ENCODE measurements at places on chromosomes 3 and 15. TPM values are rescaled to one million over a fixed set of nuclear protein-coding genes. Genes with fewer than 3 reads are reported as not detected.

GRCh38 chr3:149763565-149764195 is 11.4 kb upstream of the COMMD2 start:
- no peak for DNase-seq

The CLDN11 gene
- 33.7 TPM for total RNA-seq

DNA sequence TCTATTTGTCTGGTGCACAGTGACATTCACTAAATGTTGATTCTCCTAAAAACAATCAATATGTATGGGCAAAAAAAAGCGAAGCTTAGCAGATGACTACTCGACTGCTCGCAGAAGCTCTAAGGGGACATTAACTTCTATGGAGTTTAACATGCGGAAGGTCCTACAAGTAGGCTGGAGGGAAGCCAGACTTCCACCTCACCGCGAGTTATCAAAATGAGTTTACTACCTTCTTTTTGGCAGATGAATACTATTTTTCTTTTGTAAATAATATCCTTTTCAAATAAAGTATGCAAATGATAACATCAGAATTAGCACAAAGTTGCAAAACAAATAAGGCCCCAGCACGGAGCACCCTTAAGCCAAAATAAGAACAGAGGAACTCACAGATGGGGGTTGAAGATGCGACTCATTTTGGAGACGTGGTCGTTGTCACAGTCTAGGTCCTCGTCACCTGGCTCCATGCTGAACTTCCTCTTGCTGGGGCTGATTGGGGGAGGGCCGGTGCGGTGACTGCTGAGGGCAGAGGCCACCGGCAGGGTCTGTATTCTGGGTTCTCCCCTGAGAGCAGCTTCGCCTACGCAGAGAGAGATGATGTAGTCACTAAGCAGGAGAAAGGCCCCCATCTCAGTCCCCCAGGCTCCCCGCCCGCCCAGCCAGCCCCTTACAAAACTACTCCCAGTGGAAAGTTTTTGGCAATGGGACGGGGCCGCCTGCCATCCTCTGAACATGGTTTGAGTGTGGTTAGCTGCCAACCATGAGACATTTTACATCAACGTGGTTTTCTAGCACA is 42.1 kb downstream of the VGLL4 start:
- no peak for DNase-seq

- no peak for DNase-seq
These were observed 731.7 kb downstream of the NSUN3 start for GRCh38 chr3:94794563-94794962.

The RASL12 gene
- not detected for total RNA-seq

DNA sequence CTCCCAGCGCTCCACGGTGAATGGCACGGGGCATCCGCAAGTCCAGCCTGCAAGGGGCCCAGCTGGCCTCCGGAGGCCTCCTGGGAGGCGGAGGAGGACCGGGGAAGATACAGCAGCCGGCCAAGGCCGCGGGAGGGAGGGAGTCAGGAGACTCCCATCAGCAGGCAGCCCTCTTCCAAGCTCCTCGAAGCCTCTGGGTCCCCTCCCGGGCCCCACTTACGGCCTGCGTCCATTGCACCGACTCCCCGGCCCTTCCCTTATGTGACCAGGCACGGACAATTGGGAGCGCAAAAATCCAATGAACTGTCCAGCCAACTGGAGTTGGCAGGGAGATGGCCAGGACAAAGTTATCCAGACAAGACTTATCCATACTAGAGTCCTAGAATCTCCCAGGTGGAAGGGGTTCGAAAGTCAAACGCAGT is 668 bp downstream of the MFGE8 start:
- no peak for DNase-seq

The GPR62 gene
- not detected for total RNA-seq

DNA sequence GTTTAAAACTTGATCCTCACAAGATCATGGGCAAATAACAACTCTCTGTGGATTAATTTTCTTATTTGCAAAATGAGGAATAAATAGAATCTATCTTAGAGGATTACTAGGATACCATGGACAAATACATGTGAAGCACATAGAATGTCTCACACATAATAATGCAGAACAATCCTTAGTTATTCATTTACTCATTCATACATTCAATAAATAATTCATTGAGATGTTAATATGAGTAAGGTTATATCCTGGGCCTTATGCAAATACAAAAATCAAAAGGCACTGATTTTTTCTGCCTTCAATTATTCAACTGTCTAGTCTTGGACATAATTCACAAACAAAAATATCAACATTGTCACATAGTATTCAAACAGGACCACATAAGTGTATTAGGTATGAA is 654.1 kb downstream of the MECOM start:
- DNase-seq: no peak

The ZNF80 gene
- total RNA-seq: not detected

The KBTBD13 gene
- total RNA-seq: not detected

DNA sequence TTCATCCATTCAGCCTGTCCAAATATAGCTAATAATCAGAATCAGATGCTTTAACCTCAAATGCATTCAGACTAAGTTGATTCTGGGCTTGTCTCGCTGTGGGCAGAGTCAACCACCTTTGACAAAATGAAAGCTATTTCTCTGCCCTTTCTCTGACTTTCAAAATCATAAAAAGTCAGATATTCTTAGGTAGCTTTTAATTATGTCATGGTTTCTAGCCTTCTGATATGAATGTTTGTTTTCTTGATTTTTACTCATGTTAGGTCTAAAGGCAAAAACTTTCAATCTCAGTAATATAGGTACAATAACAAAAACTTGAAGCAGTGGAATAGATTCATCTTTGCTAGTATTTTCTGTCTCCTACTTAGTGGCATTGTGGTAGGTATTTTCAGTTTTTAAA is 25.3 kb upstream of the C15orf61 start:
- no peak for DNase-seq

- DNase-seq: no peak
These were observed 38.8 kb downstream of the BHLHE40 start for GRCh38 chr3:5017925-5018531.

DNA sequence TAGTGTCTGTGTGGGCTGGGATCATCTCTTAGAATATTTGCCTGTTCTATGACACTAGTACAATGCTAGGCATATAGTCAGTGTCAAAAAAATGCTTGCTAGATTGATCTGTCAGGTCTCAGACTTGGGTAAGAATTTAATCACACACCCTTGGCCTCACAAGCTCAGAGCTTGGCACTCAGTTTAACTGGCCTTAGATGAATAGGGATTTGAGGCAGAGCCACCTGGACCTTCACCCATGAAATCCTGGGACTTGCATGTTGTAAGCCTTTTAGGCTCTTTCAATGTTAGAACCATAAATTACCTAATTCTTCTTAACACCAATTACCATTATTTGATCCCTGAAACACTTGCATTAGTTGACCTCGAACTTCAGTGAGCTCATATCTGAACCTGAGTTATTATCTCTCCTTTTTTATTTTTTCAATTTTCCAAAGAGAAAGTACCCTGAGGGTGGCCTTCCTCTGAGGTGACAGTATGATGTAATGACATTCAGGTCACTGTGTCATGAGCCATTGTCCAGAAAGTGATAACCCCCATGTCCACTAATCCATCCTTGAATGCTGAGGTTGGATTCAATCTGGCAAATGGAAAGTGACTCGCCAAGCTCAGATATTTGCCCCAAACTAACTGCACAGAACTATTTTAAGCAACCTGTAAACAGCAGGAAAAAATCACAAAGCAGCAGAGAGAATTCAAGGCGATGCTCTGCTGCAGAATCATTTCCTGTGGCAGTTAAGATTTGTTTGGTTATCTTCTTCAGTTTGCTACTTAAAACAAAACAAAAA is 615.2 kb upstream of the NR2F2 start:
- no peak for DNase-seq

- no peak for DNase-seq
These were observed 3.7 kb downstream of the FOXL2NB start for GRCh38 chr3:138950701-138951100.

GRCh38 chr3:4829031-4829394 is 150.2 kb upstream of the BHLHE40 start:
- DNase-seq: no peak

DNA sequence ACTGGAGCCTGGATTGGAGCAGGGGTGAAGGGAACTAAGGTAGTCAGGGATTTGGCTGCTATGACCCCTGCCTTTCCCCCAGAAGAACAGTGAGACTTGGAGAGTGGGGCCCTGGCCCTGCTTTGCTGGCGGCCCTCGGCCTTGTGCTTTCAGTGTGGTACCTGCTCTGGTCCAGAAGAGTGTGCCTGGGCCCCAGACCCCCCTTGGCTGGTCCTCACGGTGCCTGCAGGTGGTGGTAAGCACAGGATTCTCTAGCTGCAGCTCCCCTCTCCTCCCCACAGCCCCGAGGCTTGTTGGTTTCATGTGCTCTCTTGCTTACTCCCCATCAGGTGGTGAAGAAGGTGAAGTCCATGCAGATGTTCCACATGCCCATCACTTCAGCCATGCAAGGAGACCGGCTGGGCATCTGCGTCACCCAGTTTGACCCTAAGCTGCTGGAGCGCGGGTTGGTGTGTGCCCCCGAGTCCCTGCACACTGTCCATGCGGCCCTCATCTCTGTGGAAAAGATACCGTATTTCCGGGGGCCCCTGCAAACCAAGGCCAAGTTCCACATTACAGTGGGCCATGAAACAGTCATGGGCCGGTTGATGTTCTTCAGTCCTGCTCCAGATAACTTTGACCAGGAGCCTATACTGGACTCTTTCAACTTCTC is 125.7 kb downstream of the DNAJB8 start:
- no peak for DNase-seq

DNA sequence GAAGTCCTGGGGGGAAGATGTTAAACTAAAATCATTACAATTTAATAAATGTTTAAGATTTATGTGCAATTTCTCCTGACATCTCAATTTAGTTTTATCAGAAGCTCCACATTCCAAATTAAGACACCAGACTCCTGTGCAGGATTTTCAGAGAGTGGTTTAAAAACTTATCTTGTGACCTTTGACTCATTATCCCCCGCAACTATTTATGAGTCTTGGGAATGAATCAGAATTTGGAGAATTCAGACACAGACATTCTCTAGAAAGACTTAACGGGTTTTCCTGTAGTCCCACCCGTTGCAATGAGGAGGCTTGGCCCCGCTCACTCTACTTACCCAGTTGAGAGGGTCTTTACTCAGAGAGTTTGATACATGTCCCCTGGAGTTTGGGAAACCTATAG is 7.1 kb downstream of the OR5K2 start:
- no peak for DNase-seq

- DNase-seq: no peak
These were observed 186.4 kb upstream of the NANOGP8 start for GRCh38 chr15:35271371-35272043.

- DNase-seq: peak; percentile 54
These were observed at the start of gene EIF3J for GRCh38 chr15:44536962-44537734. Gene EIF3J, plus strand, starts transcription at chr15:44537147. Its CDS starts 48 bp downstream, at chr15:44537195.

DNA sequence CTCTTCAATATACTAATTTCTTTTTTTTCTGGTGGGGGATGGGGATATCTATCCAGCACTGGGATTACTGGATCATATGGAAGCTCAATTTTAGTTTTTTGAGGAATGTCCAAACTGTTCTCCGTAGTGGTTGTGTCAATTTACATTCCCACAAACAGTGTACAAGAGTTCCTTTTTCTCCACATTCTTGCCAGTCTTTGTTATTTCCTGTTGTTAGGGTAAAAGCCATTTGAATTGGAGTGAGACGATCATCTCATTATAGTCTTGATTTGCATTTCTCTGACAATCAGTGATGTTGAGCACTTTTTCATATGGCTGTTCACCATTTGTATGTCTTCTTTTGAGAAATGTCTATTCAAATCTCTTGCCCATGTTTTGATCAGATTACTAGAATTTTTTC is 12.8 kb upstream of the WDR49 start:
- DNase-seq: no peak

DNA sequence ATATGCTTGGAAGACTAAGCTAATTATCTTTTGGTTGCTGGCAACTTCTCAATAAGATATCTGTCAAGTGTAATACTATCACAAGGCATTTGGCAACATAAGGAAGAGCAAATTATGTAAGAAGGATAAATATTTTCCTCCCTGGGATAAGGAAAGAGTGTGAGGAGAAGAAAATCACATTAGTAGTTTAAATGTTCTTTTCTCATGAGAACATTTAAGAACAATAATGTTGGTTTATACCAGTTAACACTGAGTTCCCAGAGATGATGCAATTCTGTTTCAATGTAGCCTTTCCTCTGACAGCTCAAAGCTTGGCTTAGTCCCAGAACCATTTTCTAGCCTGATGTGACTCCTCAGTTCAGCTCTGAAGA is 66.1 kb upstream of the NPHP3 start:
- DNase-seq: peak; percentile 65

DNA sequence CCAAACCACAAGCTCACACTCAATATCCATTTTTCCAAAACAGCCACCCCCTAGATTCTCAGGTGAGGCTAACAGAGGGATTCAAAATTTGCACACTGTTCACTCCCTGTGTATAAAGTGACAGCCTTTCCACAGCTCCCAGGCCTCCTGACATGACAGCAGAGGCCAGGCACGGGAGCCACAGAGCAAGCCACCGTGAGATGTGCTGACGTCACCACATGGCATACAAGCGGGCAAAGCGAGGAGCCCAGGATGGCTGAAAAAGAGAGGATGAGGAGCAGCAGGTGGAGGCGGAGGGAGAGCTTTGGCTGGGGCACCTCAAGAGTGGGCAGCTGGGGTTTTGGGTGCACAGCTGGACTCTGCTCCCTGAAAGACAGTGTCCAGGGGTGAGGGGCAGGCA is 27.1 kb downstream of the EHD4 start:
- no peak for DNase-seq

DNA sequence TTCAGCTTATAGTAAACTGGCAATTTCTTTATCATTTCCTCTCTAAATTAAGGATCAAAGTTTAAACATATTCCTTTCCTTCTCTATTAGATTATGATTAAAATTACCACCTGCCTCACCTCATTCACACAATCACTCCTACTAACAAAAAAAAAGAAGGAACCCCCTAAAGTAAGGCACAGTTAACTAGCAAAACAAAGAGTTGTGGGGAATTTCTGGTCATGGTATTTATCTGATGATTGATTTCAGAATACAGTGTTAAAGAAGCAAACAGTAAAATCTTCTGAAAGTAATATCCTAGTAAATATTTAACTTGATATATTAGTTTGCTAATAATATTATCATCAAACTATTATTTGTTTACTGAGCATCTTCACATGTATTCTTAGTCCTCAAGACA is 8.8 kb downstream of the GBE1 start:
- no peak for DNase-seq
